IMR-90 (cell line): ENCODE measurements at places on chromosomes 7 and 10. TPM values are rescaled to one million over a fixed set of nuclear protein-coding genes. Genes with fewer than 3 reads are reported as not detected.

GRCh38 chr10:28320090-28320489 lies 17.2 kb upstream of the MPP7 start:
- H3K4me1 ChIP-seq, result no peaks in the 10 kb centered on the region
- no peaks in the 10 kb centered on the region for H3K36me3 ChIP-seq
- no peak overlapping the region for H3K4me3 ChIP-seq
- H3K27me3 ChIP-seq, result peaks cover 18% of the 10 kb centered on the region
- DNase-seq, result no peak

DNA sequence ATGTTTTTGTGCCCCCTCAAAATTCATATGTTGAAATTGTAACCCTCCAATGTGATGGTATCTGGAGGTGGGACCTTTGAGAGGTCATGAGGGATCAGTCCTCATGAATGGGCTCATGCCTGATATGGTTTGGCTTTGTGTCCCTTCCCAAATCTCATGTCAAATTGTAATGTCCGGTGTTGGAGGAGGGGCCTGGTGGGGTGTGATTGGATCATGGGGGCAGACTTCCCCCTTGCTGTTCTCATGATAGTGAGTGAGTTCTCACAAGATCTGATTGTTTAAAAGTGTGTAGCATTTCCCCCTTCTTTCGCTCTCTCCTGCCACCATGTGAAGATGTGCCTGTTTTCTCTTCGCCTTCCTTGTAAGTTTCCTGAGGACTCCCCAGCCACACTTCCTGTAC lies 53.4 kb downstream of the TLL2 start:
- H3K4me1 ChIP-seq, result no peaks in the 10 kb centered on the region
- no peaks in the 10 kb centered on the region; the same call in 1 of the 2 replicates for H3K27me3 ChIP-seq
- no peak overlapping the region for H3K27ac ChIP-seq
- DNase-seq, result no peak
- H3K4me3 ChIP-seq, result no peak overlapping the region

GRCh38 chr7:133391206-133391605 lies 138.3 kb downstream of the EXOC4 start:
- DNase-seq, result no peak
- no peaks in the 10 kb centered on the region for H3K27me3 ChIP-seq
- no peak overlapping the region for H3K4me3 ChIP-seq
- H3K36me3 ChIP-seq, result no peaks in the 10 kb centered on the region
- H3K27ac ChIP-seq, result no peak overlapping the region
- H3K4me1 ChIP-seq, result no peaks in the 10 kb centered on the region

DNA sequence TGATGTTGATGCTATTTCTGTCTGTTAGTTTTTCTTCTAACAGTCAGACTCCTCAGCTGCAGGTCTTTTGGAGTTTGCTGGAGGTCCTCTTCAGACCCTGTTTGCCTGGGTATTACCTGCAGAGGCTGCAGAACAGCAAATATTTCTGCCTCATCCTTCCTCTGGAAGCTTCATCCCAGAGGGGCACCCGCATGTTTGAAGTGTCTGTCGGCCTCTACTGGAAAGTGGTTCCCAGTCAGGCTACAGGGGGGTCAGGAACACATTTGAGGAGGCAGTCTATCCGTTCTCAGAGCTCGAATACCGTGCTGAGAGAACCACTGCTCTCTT lies 13.3 kb upstream of the CYP3A5 start:
- no peaks in the 10 kb centered on the region for H3K36me3 ChIP-seq
- no peaks in the 10 kb centered on the region; the same call in 1 of the 2 replicates for H3K27me3 ChIP-seq
- peaks cover 3% of the 10 kb centered on the region; the same call in 1 of the 2 replicates for H3K4me1 ChIP-seq
- DNase-seq, result no peak
- H3K27ac ChIP-seq, result no peak overlapping the region
- H3K4me3 ChIP-seq, result no peak overlapping the region

GRCh38 chr10:18582803-18583202 lies 68.6 kb downstream of the NSUN6 start:
- no peak overlapping the region for H3K27ac ChIP-seq
- no peak overlapping the region for H3K4me3 ChIP-seq
- no peaks in the 10 kb centered on the region for H3K27me3 ChIP-seq
- peak; percentile 11 for DNase-seq

DNA sequence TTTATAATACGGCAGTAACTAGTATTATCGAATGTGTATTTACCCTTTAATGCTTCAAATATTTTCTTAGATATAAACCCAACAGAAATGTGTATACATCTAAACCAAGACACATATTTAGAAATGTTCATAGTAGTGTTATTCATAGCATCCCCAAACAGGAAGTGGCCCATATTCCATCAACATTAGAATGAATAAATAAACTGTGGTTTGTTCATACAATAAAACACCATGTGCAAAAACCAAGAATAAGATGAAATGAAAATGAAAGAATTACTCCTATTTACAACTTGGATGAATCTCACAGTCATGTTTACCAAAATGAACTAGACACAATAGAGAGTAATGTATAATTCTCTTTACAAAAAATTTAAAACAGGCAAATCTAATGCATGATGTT lies 9.2 kb upstream of the CAV2 start:
- no peak overlapping the region for H3K4me3 ChIP-seq
- peaks cover 8% of the 10 kb centered on the region; the same call in 1 of the 2 replicates for H3K4me1 ChIP-seq
- DNase-seq, result no peak
- no peak overlapping the region for H3K27ac ChIP-seq
- no peaks in the 10 kb centered on the region for H3K36me3 ChIP-seq

DNA sequence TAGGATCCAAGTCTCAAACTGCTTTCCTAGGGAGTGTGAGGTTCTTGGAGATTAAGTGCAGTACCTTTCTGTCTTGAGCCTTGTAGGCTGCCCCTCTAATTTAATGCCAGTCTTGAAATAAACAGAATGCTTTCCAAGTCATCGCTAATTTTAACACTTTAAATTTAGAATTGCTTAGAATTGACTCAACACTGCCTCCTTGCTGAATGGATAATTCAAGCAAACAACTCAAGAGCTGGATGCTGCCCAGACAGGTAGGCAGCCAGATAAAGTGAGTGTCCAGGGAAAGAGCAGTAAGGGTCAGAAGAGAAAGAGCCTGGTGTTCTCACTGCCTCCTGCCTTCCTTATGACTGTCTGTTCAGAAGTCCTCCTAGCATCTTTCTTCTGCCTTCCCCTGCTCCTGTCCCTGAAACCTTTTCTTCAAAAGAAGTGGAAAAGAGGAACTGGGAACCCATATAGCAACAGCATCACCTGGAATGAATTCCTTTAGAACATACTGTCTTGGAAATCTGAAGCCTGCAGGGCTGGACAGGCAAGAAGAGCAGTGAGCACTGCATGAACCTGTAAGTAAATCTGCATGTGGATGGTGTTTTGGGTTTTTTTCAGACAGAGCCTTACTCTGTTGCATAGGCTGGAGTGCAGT lies 3.1 kb upstream of the GOT1 start:
- no peak for DNase-seq
- H3K27ac ChIP-seq, result no peak overlapping the region
- peaks cover 2% of the 10 kb centered on the region; the same call in 1 of the 2 replicates for H3K4me1 ChIP-seq
- no peak overlapping the region for H3K4me3 ChIP-seq
- no peaks in the 10 kb centered on the region for H3K27me3 ChIP-seq

- H3K4me3 ChIP-seq, result peak overlapping the region; percentile 89
- peak overlapping the region; percentile 60; the same call in 1 of the 2 replicates for H3K27ac ChIP-seq
- peaks cover 22% of the 10 kb centered on the region for H3K4me1 ChIP-seq
- DNase-seq, result no peak
- no peaks in the 10 kb centered on the region for H3K36me3 ChIP-seq
- H3K27me3 ChIP-seq, result no peaks in the 10 kb centered on the region
Observed at GRCh38 chr7:816751-817671, 15.3 kb upstream of the SUN1 start.

- DNase-seq, result no peak
- no peak overlapping the region for H3K27ac ChIP-seq
- no peak overlapping the region for H3K4me3 ChIP-seq
- H3K4me1 ChIP-seq, result no peaks in the 10 kb centered on the region
- H3K36me3 ChIP-seq, result no peaks in the 10 kb centered on the region
- no peaks in the 10 kb centered on the region for H3K27me3 ChIP-seq
Observed at GRCh38 chr7:69631131-69631530, 32.9 kb downstream of the AUTS2 start.

The LDB3 gene
- polyA plus RNA-seq, result 2.6 and 3.2 TPM in 2 replicates

The TMEM120A gene
- polyA plus RNA-seq, result 33.8 and 39.3 TPM in 2 replicates
